ENCODE measurements at places on chromosomes 1 and 21. TPM values are rescaled to one million over a fixed set of nuclear protein-coding genes. Genes with fewer than 3 reads are reported as not detected.

GRCh38 chr1:203536575-203536974, 42.6 kb downstream of the OPTC start:
- peak; percentile 59 for DNase-seq

GRCh38 chr1:15311880-15312279, 64.9 kb downstream of the FHAD1 start:
- peak; percentile 74 for DNase-seq

DNA sequence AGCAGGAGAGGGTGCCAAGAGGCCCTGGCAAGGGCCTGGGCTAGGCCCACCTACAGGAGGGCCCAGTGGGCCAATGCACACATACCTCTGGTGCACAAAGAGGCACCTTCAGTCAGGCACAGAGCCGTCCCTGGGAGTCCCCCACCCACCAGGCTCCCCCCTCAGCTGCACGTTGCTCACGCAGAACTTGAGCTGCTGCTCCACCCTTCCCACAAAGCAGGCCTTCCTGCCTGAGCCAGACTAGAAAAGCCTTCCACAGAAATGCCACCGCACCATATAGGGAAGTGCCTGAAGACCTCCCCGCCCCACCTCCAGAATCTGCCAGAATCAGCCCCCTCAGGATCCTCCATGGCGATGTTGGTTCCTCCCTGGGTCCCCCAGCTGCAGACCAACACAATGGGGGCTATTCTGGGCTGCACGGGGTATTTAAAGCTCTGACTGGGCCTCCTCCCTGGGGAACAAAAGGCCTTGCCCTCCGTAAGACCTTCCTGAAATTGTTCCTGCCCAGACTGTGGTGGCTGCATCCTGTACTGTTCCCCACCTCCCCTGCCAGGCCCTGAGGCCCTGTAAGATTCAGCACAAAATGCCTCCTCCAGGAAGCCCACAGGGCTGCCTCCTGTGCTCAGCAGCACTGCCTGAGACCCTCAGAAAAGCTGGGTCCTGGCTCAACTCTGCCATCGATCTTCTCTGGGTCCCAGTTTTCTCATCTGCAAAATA, 27.2 kb downstream of the HSPG2 start:
- no peak for DNase-seq

DNA sequence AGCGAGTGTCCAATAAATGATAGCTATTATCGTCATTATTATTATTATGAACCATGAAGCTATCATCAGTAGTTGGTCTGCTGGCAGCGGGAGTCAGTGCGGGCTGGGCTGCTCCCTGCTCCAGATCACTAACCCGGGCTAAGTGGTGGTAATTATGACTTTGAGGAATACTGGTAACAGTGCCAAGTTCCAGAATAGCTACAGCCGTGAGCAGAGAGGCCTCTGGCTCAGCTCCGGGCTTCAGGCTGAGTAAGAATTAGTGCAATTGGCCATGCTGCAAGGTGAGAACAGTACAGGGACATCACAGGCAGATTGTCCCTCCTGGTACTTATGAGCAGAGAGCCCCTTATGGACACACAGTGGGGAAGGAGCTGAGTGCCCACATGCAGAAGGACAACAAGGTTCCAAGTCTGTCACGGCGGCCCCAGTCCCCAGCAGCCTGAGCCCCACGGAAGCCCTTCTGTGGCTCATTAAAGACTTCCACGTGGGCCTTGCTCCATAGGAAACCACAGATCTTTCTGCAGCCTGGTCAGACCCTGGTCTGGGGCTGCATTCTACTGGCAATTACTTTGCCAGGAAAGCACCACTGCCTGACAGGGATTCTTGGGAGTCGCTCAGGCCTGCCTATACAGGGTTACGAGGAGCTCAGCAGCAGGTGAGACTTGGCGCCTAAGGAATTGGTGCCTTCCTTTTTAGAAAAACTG, 235.1 kb downstream of the RRAGC start:
- no peak for DNase-seq

- peak; percentile 62 for DNase-seq
Observed at GRCh38 chr21:33441489-33442477, 38.0 kb downstream of the TMEM50B start.

DNA sequence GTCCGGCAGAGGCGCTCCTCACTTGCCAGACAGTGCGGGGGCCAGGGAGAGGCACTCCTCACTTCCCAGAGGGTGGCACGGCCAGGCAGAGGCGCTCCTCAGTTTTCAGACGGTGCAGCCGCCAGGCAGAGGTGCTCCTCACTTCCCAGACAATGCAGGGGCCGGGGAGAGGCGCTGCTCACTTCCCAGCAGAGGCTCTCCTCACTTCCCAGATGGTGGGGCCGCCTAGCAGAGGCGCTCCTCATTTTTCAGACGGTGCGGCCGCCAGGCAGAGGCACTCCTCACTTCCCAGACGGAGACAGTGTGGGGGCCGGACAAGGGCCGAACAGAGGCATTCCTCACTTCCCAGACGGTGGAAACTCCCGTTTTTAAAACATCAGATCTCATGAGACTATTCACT, 238.4 kb upstream of the CACYBP start:
- no peak for DNase-seq

DNA sequence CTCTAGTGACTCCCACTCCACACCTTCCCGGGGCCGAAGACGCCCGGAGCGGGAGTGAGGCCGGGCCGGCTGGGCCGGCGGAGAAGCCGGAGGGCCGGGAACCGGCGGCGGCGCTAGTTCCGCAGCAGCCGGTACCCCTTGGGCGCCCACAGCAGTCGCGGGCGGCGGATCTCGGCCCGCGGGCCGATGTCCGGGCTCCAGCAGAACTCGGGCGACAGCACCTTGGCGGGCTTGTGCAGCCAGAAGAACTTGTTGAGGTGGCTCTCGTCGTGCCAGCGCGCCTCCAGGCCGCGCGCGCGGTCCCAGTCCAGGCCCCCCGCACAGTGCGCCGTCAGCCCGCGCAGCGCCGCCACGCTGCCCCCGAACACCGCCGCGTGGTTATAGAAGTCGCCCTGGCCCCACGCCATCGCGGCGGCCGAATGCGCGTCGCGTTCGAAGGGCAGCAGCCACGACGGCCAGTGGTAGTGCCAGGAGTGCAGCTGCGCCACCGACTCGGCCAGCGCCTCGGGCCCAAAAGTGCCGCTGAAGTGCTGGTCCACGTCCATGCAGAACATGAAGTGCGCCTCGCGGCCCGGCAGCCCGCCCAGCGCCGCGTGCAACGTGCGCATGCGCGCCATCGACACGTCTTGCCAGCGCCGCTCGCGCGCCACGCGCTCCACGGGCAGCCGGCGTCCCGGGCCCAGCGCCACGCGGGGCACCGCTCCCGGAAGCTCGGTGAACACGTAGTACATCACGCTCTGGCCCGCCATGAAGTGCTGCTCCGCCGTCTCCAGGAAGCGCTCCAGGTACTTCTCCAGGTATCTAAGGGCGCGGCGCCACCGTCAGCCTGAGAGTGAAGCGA, 14.0 kb downstream of the A3GALT2 start:
- no peak for DNase-seq

DNA sequence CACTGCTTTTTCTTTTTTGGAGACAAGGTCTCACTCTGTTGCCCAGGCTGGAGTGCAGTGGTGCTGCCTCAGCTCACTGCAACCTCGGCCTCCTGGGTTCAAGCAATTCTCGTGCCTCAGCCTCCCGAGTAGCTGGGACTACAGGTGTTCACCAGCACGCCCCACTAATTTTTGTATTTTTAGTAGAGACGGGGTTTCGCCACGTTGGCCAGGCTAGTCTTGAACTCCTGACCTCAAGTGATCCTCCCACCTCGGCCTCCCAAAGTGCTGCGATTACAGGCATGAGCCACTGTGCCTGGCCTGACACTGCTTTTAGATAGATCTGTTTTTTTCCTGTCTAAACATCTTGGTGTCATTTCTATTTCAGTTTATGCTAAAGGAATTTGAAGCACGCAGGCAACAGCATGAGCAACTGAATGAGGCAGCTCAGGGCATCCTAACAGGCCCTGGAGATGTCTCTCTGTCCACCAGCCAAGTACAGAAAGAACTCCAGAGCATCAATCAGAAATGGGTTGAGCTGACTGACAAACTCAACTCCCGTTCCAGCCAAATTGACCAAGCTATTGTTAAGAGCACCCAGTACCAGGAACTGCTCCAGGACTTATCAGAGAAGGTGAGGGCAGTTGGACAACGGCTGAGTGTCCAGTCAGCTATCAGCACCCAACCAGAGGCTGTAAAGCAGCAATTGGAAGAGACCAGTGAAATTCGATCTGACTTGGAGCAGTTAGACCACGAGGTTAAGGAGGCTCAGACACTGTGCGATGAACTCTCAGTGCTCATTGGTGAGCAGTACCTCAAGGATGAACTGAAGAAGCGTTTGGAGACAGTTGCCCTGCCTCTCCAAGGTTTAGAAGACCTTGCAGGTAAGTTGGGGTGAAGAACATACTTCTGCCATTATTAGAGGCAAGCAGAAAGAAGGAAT, 106.1 kb upstream of the BMP8A start:
- DNase-seq: peak; percentile 17

GNPAT gene
- 55.4 TPM for total RNA-seq

PTPN14 gene
- 13.8 TPM for total RNA-seq

GRCh38 chr1:32256473-32257226, 5.6 kb downstream of the LCK start:
- DNase-seq: no peak

- DNase-seq: peak; percentile 63
Observed at GRCh38 chr1:9442278-9442846, 96.9 kb upstream of the SLC25A33 start.

GRCh38 chr1:221169447-221169889, 290.2 kb downstream of the HLX start:
- DNase-seq: peak; percentile 83

RYR2 gene
- 0.07 TPM for total RNA-seq

RIIAD1 gene
- total RNA-seq: not detected

DNA sequence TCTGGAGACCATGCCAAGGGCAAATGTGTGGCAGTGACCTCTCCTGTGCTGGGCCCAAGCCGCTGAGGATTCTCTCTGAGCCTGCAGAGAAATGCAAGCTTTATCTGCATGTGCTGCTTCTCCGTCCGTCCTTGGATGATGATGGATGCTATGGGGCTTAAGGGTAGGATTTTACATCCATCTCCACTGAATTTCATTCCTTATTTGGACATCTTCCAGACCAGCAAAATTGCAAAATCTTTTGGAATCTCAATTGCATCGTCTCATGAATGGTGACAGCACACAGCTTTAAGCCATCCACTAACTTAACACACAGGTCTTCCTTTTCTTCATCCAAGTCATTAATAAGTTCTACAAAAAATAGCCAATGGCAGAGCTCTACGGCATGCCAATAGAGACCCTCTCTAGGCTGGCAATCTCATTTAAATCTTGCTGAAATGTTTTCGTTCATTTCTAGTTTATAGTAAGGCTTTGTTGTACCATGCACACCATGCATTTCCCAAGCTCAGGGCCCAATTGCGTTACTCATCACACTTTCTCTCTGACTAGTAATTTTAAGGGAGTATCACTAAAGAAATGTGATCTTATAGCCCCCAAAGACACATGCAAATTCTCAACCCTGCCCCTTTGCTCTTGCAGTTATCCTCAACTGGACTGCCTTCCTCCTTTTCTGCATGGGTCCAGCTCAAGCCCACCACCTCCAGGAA, 11.1 kb downstream of the BATF3 start:
- peak; percentile 22 for DNase-seq

DNA sequence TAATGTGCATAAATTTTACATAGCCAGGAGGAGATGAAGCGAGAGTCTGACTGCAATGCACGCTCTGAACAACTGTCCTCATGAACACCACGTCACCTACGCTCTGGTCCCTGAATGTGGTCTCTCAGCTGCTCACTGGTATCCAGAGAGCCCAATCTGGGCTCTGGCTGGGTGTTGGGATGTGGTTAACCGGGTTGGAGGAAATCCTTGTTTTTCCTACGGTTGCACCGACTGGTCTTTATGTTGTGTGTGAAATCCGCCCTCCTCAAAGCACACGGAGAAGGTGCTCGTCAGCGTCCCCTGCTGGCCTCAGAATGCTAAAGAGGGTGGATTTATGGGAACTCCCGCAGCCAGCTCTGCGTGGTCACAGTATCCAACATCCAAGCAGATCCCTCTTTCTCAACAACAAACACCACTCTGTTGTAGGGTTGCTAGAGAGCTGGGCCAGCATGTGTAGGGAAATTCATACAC, 51.8 kb upstream of the FAM89A start:
- peak; percentile 12 for DNase-seq

NCAM2 gene
- total RNA-seq: 3.1 TPM

DPT gene
- total RNA-seq: not detected

DNA sequence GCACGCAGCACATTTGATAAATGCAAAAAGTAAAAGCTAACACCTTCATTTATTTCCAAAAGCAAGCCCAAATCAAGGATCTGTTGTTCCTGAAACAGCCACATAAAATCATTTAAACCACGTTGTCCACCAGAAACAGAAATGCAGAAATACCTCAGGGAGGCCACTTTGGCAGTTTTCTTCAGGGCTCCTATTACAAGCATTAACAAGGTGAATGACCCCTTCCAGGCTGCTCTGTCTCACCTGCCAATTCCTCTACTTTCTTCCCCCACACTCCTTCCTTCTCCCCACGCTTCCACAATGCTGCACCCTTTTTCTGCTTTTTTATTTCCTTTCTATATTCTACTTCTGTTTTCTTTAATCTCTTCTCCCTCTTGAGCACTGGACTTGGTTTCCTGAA, 55.0 kb upstream of the PTGFRN start:
- DNase-seq: no peak

KPRP gene
- not detected for total RNA-seq

- DNase-seq: no peak
Observed at GRCh38 chr1:237244778-237245177, 202.8 kb downstream of the RYR2 start.
